Germinal center (tissue), 1 donor: ENCODE measurements at places on chromosomes 1 and 21.

GRCh38 chr1:192445839-192446489 is 129.2 kb downstream of the RGS21 start:
- no peak for DNase-seq

- DNase-seq, result no peak
These were observed 187.2 kb downstream of the NTNG1 start for GRCh38 chr1:107328087-107328486.

GRCh38 chr1:9293533-9294404 is 1.1 kb downstream of the SPSB1 start:
- peak; percentile 38 for DNase-seq

DNA sequence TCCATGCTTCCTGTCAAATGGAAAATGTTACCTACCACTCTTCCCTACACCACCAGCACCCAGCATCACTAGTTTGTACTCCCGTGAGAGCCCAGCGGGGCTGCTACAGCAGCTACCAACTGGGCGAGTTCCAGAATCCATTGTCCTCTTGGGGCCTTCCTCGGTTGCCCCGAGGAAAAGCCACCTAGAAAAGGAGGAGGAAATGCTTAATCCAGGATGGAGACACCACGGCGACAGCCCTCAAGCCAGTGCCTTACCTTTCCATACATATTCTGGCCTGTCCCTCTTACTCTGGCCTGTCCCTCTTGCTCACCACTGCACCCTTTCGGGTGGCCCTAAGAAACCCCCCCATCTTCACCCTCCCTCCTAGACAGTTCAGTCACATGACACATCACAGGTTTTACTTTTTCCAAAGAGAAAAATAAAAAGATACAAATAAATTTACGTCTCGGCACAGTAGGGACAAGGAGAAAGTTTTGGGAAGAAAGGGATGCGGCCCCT is 478 bp downstream of the RIT1 start:
- no peak for DNase-seq

DNA sequence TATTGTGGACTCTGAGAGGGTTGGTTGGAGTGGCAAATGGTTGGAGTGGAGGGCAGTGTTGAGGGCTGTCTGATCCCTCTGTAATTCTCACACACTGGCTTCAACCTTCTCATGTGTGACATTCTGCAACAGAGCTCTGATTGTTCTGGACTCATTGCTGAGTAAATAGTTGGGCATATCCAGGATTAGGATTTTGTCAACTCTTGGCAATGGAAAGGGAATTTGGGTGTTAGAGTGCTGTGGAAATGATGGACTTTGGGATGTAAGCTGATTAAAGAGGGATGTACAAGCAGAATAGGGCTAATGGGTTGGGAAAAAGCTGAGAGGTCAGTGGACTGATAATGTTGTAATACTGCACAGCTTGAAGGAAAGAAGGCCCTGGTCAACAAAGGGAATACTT is 16.5 kb downstream of the TLCD4 start:
- DNase-seq, result no peak

GRCh38 chr1:189275796-189276195 is 1201.9 kb downstream of the BRINP3 start:
- no peak for DNase-seq

DNA sequence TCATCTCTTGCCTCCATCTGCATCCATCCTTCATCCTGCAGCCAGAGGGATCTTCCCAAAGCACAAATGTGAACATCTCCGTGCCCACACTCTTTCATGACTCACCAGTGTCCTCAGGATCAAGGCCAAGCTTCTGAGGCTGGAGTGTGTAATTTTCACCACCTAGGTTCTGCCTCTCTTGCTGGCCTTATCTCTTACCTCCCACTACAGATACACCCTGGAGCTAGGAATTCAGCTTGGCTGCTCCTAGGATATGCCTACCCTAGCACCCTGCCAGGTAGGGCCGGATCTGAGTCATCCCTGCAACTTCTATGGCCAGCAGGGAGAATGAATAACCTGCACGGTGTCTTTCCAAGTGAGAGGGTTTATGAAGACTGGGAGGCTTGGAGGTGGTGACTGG is 208.7 kb upstream of the CSF3R start:
- no peak for DNase-seq

GRCh38 chr1:90964444-90965035 is 57.3 kb downstream of the ZNF644 start:
- DNase-seq, result no peak

GRCh38 chr1:199163267-199163666 is 524.4 kb downstream of the PTPRC start:
- DNase-seq, result no peak
